GM13976 (cell line): ENCODE measurements at places on chromosomes 16 and 17.

GRCh38 chr17:35374766-35375344 lies 1.4 kb upstream of the SLFN11 start:
- DNase-seq = no peak

- DNase-seq = no peak
Observed at GRCh38 chr17:82959990-82960418, 119.4 kb upstream of the METRNL start.

DNA sequence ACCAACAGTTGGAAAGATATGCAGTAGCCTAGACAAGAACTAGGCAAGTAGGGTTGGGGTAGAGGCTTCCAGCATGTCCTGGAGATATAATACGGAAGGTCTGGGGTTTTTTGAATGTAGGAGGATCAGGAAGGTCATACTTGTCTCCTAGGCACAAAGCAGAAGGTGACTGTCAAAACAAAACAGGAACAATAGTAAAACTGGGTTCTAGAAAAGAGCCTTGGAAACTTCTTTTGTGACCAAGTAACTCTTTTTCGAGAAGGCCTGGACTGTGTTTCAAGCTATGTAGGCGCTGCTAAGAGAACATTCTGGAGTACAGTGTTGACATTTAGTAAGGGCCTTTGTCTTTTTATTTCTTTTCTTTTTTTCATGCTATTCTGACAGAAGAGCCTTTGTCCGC lies 26.9 kb upstream of the TENT4B start:
- peak; percentile 32 for DNase-seq

DNA sequence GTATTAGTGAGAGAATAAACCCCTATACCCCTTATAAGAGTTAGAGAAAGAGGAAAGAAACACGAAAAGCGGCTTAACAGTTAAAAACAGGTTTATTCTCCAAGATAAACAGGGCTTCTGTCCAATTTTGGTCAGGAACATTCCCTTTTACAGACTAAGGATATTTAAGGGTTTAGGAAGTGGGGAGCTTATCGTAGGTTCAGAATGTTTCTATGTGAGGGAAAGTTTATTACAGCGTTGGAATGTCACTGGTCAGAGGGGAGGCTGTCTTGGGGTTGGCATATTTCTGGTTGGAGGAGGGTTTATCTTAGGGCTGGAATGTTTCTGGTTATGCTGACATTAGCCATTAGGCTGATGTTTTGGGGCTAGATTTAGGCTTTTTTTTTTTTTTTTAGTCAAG lies 34.1 kb upstream of the WWOX start:
- no peak for DNase-seq

- no peak for DNase-seq
Observed at GRCh38 chr17:6380915-6381438, 53.9 kb downstream of the AIPL1 start.

DNA sequence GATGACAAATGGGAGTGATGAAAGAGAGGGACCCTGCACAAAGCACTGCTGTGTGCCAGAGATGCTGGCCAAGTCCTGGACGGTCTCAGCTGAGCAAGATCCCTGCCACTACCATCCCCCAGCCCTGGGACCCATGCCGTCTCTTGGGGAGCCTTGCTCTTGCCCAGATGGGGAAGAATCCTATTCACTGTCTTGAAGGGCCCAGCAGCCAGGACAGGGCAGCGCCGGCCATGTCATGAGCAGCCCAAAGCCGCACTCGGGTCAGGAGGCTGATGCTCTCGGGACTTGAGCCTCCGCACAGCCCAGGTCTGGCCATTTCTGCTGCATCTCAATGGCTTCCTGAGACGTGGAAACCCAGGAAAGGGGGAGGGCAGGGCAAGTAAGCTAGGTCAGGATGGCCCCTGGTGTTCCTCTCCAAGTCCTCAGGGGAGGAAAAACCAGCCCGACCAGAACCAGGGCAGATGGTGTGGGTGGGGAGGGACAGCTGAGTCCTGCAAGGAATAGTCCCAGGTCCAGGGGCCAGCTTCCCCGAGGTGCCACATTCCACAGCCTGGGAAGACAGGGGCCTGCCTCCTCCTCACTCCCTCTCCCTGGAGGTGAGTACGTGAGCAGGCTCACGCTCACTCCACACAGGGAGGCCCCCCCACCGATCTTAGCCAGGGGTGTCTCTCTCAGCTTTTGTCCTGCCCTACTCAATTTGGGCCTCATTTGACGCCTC lies 7.8 kb upstream of the KRT19 start:
- no peak for DNase-seq

GRCh38 chr16:13660807-13661206 lies 259.1 kb upstream of the ERCC4 start:
- DNase-seq = no peak

DNA sequence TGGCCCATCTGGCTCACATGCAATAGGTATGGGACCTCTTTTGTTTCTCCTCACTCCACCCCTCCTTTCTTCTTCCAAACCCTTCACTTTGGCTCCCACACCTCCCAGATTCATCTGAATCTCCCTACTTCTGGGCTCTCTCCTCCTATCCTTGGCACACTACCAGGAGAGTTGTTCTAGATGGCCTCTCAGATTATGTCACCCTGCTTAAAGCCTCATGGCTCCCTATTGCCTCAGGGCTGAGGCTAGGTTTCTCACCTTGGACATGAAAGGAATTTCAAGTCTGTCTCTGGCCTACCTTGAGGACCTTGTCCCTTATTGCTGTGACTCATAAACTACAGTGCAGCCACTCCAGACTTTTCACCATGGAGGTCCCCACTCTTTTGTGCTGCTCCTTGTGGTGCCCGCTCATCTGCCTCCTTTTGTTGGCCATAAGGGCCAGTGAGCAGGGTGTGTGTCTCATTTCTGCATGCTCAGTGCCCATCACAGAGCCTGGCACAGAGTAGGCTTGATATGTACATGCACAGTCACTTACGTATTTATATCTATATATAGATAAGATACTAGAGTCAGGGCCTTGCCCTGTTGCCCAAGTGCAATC lies 1.0 kb upstream of the MFAP4 start:
- no peak for DNase-seq

DNA sequence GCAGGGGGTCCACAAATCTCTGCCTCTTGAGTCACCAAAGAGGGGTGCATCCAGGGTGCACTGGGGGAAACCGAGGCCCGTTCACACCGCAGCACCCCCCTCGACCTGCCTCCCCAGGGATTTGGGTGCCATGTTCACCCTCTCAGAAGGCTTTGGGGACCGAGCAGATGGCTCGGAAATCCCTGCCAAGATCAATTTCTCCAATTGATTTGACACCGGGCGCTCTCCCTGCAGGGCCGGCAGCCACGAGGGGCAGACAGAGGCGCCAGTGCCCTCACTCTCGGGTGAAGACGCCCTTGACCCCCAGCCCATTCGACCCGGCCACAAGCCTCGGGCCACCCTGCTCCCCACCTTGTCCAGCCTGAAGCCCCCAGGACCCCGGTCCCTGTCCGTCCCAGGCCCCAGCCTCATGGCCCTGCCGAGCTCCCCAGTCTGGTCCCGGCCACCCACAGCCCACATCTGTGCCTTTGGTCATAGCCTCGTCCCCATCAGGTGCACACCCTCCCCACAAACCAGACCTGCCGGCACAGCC lies 9.3 kb downstream of the SSTR5 start:
- no peak for DNase-seq

- no peak for DNase-seq
Observed at GRCh38 chr17:38565853-38566665, 39.7 kb downstream of the SRCIN1 start.

DNA sequence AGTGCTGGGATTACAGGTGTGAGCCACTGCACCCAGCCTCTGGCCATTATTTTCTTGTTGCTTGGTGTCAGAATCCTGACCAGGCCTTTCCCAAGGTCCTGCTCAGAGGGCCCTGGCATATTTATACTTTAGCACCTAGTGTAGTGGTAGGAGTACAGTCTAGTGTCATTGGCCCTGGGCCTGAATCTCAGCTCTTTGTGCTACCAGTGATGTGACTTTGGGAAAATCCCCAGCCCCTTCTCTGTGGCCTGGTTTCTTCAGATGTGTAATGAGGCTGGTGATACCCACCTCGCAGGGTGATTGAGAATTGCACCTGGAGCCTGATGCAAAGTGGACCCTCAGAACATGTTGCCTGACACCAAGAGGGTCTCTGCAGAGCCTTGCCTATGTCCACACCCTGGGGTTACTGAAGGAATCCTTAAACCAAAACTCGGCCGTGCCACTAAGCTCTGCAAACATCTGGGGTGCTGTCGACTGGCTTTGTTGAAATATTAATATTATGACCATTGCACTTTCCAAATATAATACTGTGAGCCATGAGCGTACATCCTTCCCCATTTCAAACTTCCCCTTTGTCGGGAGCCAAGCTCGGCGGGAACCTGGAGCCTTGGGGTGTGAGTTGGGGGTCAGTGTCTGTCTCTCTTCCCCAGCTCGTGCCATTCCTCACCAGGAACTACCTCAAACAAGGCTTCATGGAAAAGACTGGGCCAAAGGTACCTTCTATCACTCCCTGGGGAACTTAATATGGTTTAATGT lies 18.0 kb upstream of the RNF135 start:
- no peak for DNase-seq

DNA sequence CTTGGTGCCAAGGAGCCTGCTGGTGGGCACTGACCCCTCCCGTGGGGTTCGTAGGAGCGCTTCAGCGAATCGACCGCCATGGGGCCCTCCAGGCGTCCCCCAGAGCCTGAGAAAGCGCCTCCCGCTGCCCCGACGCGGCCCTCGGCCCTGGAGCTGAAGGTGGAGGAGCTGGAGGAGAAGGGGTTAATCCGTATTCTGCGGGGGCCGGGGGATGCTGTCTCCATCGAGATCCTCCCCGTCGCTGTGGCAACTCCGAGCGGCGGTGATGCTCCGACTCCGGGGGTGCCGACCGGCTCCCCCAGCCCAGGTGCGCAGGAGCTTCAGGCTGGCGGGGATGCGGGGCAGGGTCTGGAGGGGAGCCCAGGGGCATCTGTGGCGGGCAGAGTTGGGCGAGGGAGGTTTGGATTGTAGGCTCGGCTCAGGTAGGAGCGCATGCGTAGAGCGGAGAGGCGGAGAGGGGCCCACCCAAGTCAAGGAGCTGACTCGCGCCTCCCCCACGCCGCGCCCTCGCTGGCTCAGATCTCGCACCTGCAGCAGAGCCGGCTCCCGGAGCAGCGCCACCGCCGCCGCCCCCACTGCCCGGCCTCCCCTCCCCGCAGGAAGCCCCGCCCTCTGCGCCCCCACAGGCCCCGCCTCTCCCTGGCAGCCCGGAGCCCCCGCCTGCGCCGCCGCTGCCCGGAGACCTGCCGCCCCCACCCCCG lies 19.8 kb downstream of the FMNL1 start:
- DNase-seq = no peak

DNA sequence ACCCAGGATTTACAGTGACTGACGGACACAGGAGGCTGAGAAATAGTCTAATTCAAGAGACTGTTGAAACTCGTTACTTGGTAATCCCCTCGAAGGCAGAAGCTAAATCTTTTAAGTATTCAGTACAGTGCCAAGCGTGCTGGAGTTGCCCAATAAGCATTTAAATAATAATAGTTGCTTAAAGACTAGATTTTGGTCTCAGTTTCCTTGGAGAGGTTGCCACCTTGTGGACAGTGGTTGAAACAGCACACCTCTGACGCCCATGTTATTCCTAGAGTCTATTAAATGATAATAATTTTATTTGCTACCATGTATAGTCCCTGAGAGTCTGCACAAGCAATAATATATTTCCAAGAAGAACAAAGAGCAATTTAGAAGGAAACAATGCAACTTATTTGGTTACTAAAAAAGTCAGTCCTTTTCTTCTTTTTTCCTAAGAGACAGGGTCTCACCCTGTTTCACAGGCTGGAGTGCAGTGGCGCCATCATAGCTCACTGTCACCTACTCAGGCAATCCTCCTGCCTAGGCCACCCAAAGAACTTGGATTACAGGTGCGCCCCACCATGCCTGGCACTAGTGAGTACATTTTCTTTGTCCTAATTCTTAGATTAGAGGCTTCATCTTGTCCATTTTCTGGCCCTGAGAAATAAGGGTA lies 138.0 kb upstream of the NUDT7 start:
- DNase-seq = peak; percentile 50

GRCh38 chr16:50678531-50678930 lies 2.6 kb downstream of the SNX20 start:
- no peak for DNase-seq

DNA sequence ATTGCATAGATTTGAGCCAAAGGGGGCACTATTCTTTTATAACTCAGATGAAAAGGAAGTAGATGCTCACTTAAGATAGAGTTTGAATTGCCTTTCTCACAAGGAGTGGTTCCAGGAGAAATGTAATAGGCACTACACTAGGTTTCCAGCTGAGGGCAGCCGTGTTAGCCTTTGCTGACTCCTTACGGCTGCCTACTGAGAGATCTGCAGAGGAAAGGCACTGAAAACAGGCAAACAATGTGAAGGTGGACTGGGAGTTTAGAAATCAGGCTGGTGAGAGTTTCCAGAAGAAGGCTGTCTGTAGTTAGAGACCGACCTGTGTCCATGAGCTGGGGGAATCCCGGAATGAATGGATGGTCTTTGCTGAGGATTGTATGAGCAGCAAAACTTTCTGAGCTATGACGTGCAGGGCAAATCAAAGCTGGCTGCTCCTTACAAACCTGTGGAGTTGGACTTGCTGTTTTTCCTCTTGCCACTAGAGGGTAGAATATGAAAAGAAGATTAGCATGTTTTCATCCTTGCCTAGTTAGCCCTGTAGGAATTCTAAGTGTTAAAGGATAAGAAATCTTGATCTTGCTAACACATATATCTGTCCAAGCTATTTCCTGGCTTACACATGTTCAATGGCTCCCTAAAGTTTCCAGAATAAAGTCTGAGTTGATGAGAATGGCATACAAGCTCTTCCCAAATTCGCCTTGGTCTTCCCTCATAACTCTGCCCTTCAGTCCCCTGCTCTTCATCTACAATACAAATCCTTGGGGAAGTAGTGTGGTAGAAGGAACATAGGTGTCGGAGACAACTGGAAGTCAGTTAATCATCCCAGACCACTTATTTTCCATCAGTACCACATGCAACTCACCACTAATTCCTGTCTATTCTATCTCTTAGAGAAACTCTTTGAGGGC lies 20.1 kb upstream of the TAOK1 start:
- peak; percentile 72 for DNase-seq

DNA sequence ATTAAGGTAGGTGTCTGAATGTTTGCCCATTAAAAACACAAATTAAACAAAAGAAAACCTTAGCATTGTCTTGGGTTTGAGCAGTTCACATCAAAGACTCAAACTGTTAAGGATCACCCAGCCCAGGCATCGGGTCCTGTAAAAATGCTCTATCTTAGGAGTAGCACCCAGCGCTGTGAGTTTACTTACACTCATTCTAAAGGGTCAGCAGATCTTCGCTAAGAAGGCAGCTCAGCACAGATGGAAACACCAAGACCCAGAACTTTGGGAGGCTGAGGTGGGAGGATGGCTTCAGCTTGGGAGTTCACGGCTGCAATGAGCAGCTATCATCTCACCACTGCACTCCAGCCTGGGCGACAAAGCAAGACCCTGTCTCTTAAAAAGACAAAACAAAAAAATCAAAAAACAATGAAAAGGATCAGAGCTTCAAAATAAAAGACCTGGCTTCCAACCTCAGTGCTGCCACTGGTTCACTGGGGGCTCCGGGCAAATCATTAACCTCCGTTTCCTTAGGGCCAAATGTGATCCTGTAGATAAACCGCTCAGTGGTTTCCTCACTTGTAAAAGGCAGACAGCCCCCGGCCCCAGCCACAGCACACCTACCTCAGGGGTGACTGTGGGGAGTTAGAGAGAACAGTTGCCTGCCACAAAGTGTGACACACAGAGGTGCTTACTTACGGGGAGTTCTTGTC lies 11.1 kb downstream of the COG1 start:
- no peak for DNase-seq

- peak; percentile 52 for DNase-seq
Observed at GRCh38 chr17:59620518-59621259, 994 bp downstream of the CLTC start.

- DNase-seq = no peak
Observed at GRCh38 chr17:27332047-27332393, 38.1 kb downstream of the WSB1 start.
